ENCODE measurements at places on chromosomes 5 and 9.

GRCh38 chr9:135468854-135469521, 10.6 kb upstream of the PPP1R26 start:
- DNase-seq: peak; percentile 13

DNA sequence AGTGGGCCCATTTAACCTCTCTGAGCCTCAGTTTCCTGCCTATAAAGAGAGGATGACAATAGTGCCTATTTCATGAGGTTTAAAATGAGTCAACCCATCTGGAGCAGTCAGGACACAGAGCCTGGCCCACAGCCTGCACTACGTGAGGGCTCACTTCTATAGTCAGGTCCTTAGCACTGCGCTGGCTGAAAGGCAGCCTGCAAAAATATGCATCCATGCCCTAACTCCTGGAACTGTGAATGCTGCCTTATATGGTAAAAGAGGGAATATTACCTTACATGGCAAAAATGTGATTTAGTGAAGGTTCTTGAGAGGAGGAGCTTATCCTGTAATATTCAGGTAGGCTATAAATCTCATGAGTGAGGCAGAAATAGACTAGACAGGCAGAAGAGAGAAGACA, 98.5 kb downstream of the GABBR2 start:
- no peak for DNase-seq

DNA sequence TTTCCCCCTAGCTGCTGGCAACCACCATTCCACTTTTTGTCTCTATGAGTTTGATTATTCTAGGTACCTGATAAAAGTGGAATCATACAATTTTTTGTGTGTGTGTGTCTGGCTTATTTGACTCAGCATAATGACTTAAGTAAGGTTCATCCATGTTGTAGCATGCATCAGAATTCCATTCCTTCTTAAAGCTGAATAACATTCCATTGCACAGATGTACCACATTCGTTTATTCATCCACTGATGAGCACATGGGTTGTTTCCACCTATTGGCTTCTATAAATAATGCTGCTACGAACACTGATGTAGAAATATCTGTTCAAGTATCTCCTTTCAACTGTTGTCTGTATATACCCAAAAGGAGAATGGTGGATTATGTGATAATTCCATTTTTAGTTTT, 33.7 kb downstream of the AP3B1 start:
- DNase-seq: no peak

- DNase-seq: no peak
These were observed 70.3 kb downstream of the RIGI start for GRCh38 chr9:32455738-32456137.

DNA sequence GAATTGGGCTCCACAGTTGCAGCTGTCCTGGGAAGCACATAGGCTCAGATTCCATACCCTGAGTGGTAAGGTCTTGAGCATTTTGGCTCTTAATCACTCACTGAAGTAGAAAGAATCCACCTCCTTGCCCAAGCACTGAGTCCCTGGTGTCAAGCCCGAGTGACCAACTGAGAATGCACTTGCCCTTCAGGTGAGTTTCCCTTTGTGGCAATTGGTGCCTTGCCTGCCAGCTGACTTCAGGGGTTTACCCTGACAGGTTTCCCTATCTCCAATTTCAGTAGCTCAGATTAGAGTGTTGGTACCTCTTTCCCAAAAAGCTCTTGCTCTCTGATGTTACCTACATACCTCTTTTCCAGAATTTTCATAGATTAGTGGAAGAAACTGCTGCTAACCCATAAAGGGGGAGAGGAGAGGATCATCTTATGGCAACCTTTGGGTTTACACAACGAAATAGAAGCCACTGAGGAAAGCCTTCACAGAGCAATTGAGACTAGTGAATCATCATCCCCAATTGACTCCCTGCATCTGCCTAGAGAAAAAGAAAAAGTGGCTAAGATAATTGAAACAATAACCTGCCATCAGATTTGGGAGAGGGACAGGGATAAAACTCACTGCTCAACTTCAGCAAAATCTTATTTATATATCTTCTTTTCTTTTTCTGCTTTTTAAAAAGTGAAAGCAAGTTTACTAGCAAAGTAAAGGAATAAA, 48.6 kb downstream of the CCL28 start:
- no peak for DNase-seq

DNA sequence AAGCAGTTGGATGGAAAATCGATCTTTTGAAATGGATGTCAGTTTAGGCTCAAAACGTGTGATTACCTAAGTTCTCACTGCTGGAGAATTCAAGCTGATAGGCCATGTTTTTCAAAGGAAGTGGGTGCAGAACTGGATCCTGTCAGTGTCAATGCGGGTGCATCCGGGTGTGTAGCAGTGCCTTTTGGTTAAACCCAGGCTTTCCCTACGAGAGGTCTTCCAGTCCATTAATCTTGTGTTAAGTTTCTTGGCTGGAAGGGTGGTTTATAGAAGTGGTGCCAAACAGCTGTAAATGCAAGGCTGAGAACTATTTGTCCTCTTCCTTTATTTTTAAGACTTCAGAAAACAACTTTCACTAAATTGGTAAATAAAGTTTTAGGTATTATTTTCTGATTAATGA, 71.9 kb downstream of the DAPK1 start:
- DNase-seq: no peak

GRCh38 chr5:110932755-110933488, 138.6 kb upstream of the TSLP start:
- no peak for DNase-seq

DNA sequence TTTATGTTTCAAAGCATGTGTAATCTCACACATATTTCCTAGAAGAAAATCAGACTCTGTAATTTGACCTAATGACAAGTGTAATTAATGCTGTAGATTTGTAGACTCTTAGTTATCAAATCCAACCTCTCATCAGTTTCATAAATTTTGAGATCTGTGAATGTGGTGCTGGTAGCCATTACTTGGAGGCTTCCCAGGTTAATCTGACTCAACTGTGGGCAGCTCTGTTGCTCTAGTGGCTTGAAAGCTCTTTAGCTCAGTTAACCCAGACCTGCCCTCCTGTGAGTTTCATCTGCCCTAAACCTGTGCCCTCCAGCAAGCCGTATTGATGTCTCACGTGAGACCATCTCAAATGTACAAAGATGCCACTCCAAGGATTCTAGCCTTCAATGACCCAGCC, 323.4 kb downstream of the FBXL7 start:
- no peak for DNase-seq

DNA sequence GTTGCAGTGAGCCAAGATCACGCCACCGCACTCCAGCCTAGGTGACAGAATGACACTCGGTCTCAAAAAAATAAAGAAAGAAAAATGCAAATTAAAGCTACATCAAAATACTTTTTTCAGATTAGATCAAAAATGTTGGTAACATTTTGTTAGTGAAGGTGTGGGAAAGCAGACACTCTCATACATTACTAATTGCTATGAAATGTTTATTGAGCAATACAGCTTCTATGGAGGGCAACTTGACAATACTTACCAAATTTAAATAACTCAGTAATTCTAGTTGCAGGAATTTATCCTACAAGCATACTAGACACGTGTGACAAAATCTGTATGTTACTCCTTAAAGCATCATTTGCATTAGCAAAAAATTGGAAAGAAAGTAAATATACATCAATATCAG, 4.1 kb downstream of the TRIM23 start:
- no peak for DNase-seq

DNA sequence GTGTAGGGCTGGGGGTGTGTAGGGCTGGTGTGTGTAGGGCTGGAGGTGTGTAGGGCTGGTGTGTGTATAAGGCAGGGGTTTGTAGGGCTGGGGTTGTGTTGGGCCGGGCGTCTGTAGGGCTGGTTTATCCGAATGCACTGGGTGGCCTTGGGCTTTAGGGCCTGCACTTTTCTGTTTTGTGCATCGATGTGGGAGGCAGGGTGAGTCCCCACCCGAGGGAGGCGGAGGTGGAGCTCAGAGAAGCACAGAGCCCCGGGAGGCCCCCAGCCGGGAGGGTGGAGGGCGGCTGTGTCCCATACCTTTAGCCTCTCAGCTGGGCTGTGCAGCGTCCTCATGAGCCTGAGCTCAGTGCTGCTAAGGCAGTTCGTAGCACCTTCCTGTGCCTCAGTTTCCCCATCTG, 13.5 kb downstream of the COL5A1 start:
- DNase-seq: no peak

DNA sequence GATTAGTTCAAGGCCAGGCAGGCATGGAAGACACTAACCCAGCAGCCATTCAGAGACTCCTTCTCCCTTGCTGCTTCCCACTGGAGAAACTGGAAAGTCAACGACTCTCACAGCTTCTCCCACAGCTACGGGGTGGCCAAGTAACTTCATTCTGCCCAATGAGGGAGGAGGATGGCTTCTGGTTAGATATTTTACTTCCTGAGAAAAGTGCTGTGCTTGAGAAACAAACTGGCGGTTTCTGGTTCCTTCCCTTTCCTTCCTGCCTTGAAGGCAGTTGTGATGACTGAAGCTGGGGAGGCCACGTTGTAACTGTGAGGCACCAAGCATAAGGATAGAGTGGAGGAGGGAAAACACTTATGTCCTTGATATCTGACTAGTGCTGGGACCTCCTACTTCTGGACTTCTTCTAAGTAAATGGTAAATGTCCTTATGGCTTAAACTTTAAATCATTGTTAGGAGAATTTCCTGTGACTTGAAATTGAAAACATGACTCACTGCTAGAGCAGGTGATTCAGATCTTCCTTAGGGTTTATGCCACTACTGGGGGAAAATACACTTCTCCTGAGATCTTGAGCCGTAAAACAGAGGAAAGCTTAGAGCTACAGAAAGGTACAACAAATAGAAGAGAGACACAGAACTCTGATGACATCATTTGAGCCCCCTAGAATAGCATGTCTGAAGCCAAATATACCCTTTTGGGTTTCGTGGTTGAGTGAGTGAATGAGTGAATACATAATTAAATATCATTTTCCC, 3.1 kb upstream of the GNPDA1 start:
- DNase-seq: peak; percentile 26

DNA sequence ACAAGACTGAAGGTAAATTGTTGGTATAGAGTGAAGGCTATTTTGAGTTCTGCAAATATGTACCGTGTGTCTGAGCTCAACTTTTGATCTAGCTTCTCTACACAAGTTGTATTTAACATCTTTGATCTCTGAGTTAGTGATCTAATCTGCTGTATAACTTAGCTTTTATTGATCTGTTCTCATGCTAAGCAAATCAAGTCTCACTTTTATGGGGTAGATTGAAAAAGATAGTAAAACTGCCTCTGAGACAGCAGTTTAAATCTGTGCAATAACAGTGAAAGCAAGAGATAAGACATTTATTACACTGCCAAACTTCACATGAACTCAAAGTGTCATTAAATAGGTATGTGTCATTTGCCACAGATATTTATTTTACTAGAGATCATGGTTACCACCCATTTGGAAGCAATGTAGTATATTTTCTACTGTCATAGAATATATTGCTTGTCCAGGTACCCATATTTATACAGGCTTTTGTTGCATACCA, 477.3 kb downstream of the ISL1 start:
- no peak for DNase-seq

GRCh38 chr9:72950875-72951442, 1.9 kb downstream of the ALDH1A1 start:
- no peak for DNase-seq

DNA sequence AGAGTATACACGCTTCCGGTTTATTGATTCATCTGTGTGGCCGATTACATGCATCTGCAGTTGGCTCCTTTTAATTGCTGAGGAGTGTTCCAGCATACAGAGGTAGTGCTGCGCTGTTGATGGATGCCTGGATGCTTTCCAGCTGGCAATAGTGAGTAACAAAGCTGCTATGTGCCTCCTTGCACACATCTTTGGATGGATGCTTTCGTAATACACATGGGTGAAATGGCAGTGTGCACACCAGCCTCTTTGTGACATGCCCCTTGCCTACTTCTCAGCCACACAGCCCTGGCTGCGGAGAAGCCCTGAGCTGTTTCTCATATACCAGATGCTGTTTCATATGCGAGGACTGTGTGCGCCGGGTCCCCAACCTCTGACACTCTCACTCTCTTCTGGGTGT, 151.0 kb downstream of the GADD45G start:
- DNase-seq: no peak

- no peak for DNase-seq
These were observed 68.2 kb downstream of the DOCK2 start for GRCh38 chr5:169705322-169705721.

GRCh38 chr9:135300346-135301141, 179.0 kb upstream of the PPP1R26 start:
- DNase-seq: no peak

- no peak for DNase-seq
These were observed 182.8 kb upstream of the TARS1 start for GRCh38 chr5:33257807-33258429.

GRCh38 chr5:52985306-52985705, 3.8 kb upstream of the ITGA2 start:
- DNase-seq: no peak

DNA sequence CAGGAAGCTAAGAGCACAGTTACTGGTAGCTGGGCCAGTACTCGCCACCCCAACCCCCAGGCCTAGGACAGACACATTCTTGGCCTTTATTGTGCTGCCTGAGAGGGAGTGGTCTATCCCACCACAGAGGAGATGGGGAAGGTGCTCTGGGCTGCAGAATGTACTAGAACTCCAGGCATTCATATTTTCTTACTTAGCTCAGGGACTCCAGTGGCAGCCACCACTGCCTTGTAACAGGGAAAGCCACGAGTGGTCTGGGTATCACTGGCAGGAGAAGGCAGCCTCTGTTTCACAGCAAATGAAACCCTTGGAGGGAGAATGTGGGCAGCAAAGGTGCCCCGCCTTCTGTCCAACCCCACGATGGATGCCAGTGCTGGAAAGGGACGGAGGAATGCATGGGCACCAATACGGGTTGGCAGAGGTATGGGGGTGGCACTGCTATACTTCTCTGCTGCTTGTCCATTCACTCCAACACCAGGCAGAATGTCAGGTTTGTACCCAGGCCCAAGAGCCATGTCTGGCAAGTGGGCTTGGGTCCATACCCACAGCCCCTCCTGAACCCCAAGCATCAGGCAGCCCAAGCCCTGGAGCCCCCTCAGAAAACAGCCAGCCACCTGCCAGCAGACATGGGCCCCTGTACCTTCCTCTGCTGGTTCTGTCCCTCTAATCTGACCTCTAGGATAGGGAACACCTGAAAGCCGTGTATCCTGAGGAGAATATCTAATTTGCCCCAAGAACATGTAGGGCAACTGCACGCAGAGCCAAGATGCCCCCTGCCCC, 4.6 kb downstream of the SEPTIN8 start:
- no peak for DNase-seq

DNA sequence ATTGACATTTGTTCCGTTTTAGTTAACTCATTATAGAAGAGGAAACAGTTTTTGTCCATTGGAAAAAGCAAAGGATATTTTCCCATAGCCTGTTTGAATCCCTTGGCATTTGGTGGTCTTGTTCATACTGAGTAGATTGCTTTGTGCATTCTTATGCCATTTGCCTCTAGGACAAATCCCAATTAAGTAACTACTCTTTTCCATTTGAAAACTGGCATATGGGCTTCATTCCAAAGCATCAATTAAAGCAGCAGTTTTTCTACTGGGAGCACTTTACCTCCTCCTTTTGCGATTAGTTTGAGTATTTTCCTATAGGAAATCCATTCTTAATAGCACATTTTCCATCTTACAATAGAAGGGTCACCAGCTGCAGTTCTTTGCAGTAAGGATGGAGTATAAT, 31.2 kb downstream of the GPR21 start:
- no peak for DNase-seq

Data from stimulated activated CD4-positive, alpha-beta T cell treated with anti-CD3 and anti-CD28 coated beads, TNF-alpha, amount 100 ng/mL, for 4 hours (primary cell).